ENCODE measurements at places on chromosomes 12 and 14.

- peak; percentile 44 for DNase-seq
Observed at GRCh38 chr12:124422142-124422569, 127.3 kb downstream of the RFLNA start.

GRCh38 chr12:79128956-79129355 lies 264.4 kb downstream of the SYT1 start:
- DNase-seq: no peak

DNA sequence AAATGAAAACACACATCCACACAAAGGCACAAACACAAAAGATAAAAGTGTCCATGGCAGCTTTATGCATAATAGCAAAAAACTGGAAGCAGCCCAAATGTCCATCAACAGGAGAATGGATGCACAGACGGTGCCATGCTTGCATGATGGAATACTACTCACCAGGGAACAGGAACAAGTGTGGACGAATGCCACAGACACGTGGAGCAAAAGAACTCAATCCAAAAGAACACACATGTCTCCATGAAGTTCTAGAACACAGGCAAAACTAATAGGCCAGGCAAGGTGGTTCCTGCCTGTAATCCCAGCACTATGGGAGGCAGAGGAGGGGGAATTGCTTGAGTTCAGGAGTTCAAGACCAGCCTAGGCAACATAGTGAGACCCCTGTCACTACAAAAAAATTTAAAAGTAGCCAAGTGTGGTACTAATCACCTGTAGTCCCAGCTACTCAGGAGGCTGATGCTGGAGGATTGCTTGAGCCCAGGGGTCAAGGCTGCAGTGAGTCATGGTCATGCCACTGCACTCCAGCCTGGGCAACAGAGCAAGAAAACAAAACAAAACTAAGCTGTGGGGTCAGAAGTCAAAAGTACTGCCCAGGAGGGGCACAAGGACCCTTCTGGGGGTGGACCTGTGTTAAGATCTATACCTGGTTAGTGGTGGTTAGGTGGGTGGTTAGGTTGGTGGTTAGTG lies 7.3 kb upstream of the TMEM119 start:
- DNase-seq: no peak

GRCh38 chr14:45998554-45998953 lies 653.0 kb downstream of the RPL10L start:
- no peak for DNase-seq

DNA sequence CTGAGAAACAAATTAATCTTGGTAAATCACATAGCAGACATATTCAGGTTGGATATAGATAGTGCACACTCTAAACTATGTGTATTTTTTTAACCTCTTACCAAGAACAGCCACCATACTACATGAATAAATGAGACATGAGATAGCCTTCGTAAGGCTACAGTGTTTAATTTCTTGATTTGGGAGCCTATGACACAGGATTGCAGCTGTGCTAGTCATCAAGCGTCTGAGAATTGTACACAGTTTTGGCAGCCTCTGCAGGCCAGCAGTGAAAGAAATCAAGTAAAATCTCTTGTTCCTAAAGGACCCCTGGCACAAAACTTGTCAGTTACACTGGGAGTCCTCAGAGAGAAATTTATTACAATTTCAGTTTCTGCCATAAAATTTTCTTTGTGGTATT lies 236.1 kb downstream of the C12orf50 start:
- peak; percentile 42 for DNase-seq

GRCh38 chr14:93322929-93323599 lies 9.8 kb downstream of the BTBD7 start:
- no peak for DNase-seq

DNA sequence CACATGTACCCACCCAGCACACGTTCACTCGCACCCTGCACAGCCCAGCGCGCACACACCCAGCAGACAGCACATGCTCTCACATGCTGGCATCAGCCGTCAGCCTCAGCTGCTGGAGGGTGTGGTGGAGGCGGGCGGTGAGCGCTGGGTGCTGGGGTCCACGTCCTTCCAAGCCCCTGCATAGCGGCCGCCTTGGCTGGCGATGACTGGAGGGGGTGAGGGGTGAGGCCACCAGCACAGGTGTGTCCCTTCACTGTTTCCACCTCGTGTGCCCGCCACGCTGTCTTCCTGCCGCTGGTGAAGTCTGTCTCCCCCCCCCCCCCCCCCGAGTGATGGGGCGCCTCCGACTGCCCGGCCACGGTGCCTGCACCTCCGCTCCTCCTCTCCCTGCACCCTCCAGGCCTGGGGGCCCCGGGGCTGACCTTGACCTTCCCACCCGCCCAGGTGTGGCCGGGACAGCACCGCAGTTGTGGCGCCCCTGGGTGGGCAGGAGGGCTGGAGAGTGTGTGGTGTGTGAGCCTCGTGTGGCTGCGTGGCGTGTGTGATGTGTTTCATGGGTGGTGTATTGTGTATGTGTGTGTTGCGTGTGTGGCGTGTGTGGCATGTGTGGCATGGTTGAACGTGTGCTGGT lies 37.4 kb downstream of the NOC4L start:
- DNase-seq: no peak

Measured in SJCRH30 (cell line).